CD8-positive, alpha-beta memory T cell (primary cell): ENCODE measurements at places on chromosomes 16 and 17.

DNA sequence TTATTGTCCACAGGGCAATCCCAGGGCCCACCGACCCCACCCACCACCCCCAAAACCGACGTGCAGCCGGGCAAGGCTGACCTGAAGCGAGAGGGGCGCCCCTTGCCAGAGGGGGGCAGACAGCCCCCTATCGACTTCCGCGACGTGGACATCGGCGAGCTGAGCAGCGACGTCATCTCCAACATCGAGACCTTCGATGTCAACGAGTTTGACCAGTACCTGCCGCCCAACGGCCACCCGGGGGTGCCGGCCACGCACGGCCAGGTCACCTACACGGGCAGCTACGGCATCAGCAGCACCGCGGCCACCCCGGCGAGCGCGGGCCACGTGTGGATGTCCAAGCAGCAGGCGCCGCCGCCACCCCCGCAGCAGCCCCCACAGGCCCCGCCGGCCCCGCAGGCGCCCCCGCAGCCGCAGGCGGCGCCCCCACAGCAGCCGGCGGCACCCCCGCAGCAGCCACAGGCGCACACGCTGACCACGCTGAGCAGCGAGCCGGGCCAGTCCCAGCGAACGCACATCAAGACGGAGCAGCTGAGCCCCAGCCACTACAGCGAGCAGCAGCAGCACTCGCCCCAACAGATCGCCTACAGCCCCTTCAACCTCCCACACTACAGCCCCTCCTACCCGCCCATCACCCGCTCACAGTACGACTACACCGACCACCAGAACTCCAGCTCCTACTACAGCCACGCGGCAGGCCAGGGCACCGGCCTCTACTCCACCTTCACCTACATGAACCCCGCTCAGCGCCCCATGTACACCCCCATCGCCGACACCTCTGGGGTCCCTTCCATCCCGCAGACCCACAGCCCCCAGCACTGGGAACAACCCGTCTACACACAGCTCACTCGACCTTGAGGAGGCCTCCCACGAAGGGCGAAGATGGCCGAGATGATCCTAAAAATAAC lies 3.0 kb downstream of the SOX9 start:
- DNase-seq: no peak

DNA sequence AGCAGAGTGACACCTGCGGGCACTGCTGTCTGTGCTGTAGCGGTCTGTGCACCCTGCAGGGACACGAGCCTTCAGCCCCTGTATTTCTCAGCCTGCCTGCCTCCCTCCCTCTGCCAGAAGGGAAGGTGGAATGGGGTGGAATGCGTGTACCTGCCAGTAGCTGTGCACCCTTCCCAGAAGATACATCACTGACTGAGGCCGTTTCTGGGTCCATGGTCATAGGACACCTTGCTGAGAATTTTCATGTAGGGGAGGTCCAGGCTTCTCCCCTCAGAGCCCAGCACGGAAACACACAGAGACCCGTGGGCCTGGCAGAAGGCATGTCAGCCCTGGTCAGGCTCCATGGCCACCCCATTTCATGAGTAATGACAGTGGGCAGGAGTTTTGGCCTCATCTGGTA lies 16.5 kb downstream of the DBNDD1 start:
- DNase-seq: no peak

GRCh38 chr17:55580596-55581133 lies 69.4 kb upstream of the SMIM36 start:
- DNase-seq: no peak

DNA sequence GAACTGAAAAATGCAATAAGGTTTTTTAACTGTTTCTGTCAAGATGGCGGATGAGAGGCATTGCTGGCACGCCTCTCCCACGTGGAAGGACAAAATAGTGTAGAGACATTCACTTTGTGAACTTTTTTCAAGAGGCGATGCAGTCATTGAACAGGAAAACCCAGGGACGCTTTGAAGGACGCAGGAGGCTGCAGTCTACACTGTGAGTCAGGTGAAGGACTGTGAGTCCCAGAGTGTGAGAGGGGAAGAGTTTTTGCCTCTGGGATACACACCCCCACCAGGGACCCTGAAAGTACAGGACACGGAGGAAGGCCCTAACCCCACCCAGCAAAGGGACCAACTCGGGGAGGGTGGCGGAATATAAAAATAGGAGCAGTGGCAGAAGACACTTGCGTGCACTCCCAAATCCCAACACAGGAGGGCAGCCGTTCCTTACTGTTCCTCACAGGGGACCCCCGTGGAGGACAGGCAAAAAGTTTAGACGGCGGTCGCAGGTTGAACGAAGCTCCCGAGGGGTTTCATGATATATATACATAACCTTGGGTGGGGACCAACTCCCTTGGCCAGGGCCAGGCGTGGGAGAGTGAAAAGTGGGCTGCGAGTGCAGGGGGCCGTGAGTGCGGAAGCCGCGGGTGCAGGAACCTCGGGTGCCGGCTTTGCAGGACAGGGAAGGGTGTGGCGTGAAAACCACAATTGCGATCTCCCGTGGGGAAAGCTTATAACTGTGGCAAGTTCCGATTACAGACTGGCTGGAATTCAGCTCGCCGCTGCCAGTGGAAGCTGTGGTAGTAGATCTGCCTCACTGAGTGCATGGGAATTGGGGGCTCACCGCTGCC lies 82.0 kb upstream of the ALOX12 start:
- DNase-seq: peak; percentile 52

DNA sequence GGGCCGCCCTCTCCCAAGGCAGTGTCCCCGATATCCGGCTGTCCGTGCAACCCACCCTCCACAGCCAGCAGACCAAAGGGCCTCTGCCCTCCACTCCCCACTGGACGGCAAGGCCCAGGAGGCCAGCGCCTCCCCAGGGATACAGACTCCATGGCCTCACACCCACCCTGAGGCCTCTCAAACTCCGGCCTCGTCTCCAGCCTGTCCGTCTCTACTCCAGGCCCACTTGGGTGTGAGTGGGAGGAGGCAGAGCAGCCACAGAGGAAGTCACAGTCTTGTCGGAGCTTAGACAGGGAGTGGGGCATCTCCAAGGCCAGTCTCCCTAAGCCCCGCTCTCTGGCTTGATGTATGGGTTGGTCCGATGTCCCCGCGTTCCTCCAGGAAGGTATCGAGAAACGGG lies 73.3 kb downstream of the SRCIN1 start:
- no peak for DNase-seq

- no peak for DNase-seq
Measured at GRCh38 chr17:62870552-62870971, 62.4 kb upstream of the MARCHF10 start.

GRCh38 chr17:62705778-62706597 lies 78.5 kb downstream of the MRC2 start:
- DNase-seq: no peak

- DNase-seq: no peak
Measured at GRCh38 chr17:35044181-35044580, 19.3 kb downstream of the RFFL start.

GRCh38 chr16:52863000-52863399 lies 189.7 kb downstream of the CHD9NB start:
- DNase-seq: no peak

DNA sequence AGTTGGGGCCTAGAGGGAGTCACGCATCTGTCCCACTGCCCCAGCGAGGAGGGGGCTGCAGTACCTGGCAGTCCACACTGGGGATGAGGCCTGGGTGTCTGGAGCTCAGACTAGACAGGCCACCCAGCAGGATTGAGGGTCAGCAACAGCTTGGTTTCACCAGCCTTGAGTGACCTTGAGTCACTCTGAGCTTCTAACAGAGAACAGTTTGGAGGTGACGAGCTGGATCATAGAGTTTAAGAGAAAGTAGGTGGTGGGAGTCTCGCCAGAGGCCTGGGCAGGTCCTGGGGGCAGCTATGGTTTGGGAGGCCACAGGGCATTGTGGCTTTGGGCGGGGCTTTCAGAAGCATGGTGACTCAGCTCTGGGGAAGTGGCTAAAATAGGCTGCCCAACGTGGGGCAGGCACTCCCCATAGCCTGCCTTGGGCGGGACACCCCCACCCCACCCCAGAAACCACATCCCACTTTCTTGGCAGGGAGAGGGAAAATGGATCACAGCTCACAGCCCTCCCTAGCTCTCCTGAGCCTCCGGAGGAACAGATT lies 20.5 kb downstream of the CDC42EP4 start:
- DNase-seq: no peak

GRCh38 chr17:4947411-4948165 lies 742 bp downstream of the PFN1 start:
- peak; percentile 62 for DNase-seq

- DNase-seq: no peak
Measured at GRCh38 chr16:73354434-73354833, 306.5 kb upstream of the ZFHX3 start.
